GM12891 (cell line): ENCODE measurements at places on chromosomes 13 and 19.

DNA sequence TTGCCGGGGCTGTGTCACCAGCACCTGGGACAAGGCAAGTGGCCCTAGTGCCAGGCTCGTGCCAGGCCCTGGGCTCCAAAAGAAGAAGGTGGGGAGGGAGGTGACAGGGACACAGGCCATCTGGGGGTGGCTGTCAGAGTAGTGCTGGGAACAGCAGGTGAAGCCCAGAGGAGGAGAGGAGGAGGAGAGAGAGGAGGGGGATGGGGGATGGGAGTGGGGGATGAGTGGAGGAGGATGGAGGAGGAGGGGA is 18.7 kb downstream of the LSM4 start:
- no peak for DNase-seq

DNA sequence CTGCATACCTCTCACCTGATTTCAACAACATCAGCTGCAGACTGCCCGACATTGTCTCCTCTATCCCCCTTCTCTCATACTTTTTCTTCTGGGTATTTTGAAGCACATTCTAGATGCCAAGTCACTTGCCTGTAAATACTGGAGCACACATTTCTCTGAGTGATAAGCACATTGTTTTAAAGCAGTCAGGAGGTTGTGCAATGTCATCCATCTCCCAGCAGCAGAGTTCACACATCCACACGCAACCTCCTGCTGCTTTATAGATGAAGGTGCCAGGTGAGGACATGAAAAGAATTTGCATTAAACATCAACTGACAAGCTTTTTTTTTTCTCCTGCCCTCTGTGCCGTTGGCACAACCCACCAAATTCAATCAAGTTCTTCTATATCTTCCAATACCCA is 5.5 kb downstream of the UPK1A start:
- no peak for DNase-seq

- no peak for DNase-seq
Measured at GRCh38 chr13:113113846-113114271, 8.3 kb downstream of the F7 start.

DNA sequence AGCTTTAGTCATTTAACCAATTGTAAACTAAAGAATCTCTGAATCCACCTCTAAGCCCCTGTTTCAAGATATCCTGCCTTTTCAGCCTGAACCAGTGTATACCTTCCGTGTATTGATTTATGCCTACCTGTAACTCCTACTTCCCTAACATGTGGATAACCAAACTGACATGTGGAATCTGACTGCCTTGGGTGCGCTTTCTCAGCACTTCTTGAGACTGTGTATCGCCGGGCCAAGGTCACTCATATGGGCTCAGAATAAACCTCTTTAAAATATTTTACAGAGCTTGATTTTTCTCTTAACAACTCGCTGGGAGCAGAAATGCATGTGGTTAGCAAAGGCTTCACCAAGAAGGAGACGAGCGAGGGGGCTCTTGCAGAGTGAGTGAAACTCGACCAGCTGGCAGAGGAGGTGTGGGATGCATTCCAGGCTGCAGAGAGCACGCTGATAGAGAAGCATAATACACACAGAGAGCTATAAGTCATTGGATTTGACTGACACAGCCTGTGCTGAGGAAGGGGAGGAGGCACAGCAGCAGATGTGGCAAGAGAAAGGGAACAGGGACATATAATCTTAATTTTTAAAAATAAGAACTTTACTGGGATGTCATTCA is 268.2 kb upstream of the MAB21L1 start:
- no peak for DNase-seq

GRCh38 chr19:42229301-42229854 is 9.3 kb downstream of the ZNF526 start:
- DNase-seq, result no peak
